Mesothelial cell of epicardium (in vitro differentiated cells): ENCODE measurements at places on chromosomes 5 and 9. TPM values are rescaled to one million over a fixed set of nuclear protein-coding genes. Genes with fewer than 3 reads are reported as not detected.

GRCh38 chr9:5949103-5949699 is 58.5 kb downstream of the MLANA start:
- no peaks in the 10 kb centered on the region for H3K27me3 ChIP-seq
- H3K36me3 ChIP-seq: no peaks in the 10 kb centered on the region
- H3K4me3 ChIP-seq: no peak overlapping the region
- H3K27ac ChIP-seq: peak overlapping the region; percentile 56
- peaks cover 29% of the 10 kb centered on the region for H3K4me1 ChIP-seq

- DNase-seq: no peak
- peaks cover 2% of the 10 kb centered on the region for H3K27me3 ChIP-seq
- no peak overlapping the region for H3K27ac ChIP-seq
- no peak overlapping the region for H3K4me3 ChIP-seq
These were observed 152.7 kb upstream of the DAB2 start for GRCh38 chr5:39577529-39577928.

DNA sequence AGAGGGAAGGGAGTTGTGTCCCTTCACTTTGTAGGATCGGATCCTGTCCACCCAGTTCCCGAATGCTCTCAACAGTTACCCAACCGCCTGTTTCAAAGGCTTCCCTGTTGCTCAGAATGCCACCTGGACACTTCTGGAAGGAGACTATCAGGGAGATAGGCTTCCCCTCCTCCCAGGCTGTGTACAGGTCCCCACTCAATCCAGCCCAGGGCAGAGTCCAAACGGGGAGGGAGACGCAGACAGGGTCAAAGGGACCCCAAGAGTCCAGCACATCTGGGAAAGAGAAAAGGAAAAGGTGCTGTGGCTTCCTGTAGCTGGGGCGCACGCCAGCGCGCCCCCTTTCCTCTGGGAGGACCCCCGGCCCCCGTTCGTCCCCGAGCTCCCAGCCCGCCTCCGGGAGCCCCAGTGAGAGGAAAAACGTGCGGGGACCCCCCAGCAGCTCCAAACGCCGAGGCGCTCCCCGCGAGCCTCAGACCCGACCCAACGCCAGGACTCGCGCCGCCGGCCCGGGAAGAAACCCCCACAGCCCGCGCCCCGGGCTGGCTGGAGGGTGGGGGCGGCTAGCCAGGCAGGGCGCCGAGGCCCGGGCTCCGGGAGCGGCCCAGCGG is 640 bp downstream of the SURF4 start:
- peak overlapping the region; percentile 97 for H3K4me3 ChIP-seq
- DNase-seq: peak; percentile 67
- no peaks in the 10 kb centered on the region for H3K27me3 ChIP-seq
- H3K4me1 ChIP-seq: peaks cover 22% of the 10 kb centered on the region
- H3K27ac ChIP-seq: peak overlapping the region; percentile 99
- H3K36me3 ChIP-seq: peaks cover 2% of the 10 kb centered on the region

GRCh38 chr5:137071526-137071925 is 427.6 kb downstream of the SPOCK1 start:
- H3K4me1 ChIP-seq: peaks cover 13% of the 10 kb centered on the region
- DNase-seq: no peak
- H3K27me3 ChIP-seq: peaks cover 12% of the 10 kb centered on the region
- H3K27ac ChIP-seq: no peak overlapping the region
- H3K4me3 ChIP-seq: no peak overlapping the region
- H3K36me3 ChIP-seq: no peaks in the 10 kb centered on the region

DNA sequence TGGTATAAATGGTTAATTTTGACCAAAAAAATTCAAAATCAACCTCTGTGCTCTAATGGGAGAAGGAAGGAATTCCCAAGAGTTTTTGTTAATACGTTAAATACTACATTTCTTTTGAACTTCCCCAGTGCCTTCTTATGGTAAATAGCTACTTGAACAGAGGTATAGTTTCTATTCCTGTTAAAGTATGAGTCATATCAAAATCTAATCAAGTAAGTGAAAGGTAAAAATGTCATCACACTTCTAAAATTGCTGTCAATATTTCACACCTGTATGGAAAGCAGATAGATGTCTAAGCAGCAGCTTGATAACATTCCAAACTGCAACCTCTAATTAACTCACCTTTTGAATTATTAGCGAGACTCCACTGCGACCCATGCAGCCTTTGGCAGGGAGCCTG is 214.1 kb upstream of the MEF2C start:
- H3K36me3 ChIP-seq: no peaks in the 10 kb centered on the region
- no peaks in the 10 kb centered on the region for H3K27me3 ChIP-seq
- peaks cover 3% of the 10 kb centered on the region for H3K4me1 ChIP-seq
- no peak overlapping the region for H3K27ac ChIP-seq
- no peak overlapping the region for H3K4me3 ChIP-seq
- no peak for DNase-seq

- peaks cover 55% of the 10 kb centered on the region for H3K4me1 ChIP-seq
- DNase-seq: peak; percentile 52
- H3K4me3 ChIP-seq: peak overlapping the region; percentile 6
- peak overlapping the region; percentile 94 for H3K27ac ChIP-seq
- H3K27me3 ChIP-seq: no peaks in the 10 kb centered on the region
These were observed 21.5 kb downstream of the SHB start for GRCh38 chr9:38047301-38048251.

GRCh38 chr5:33074548-33074947 is 363.4 kb downstream of the NPR3 start:
- DNase-seq: no peak
- H3K4me3 ChIP-seq: no peak overlapping the region
- no peaks in the 10 kb centered on the region for H3K4me1 ChIP-seq
- no peak overlapping the region for H3K27ac ChIP-seq
- no peaks in the 10 kb centered on the region for H3K36me3 ChIP-seq

The KIF12 gene
- total RNA-seq: 3.3 to 5.2 TPM (median 4.7 TPM) in 3 replicates

The CARD6 gene
- 1.3 to 1.5 TPM (median 1.4 TPM) in 3 replicates for total RNA-seq

The LHX6 gene
- total RNA-seq: 0.09 TPM in 1 of 3 replicates, not detected in the others

The SMIM3 gene
- 42.7 to 46.3 TPM (median 45.4 TPM) in 3 replicates for total RNA-seq

The IL3 gene
- not detected in 3 replicates for total RNA-seq
